ENCODE measurements at places on chromosomes 11 and 22. TPM values are rescaled to one million over a fixed set of nuclear protein-coding genes. Genes with fewer than 3 reads are reported as not detected.

GRCh38 chr11:1257916-1258315, 35.0 kb downstream of the MUC5B start:
- no peak overlapping the region for H3K4me3 ChIP-seq
- H3K4me1 ChIP-seq, result peaks cover 21% of the 10 kb centered on the region
- H3K27ac ChIP-seq, result no peak overlapping the region
- no peaks in the 10 kb centered on the region for H3K36me3 ChIP-seq
- no peaks in the 10 kb centered on the region for H3K27me3 ChIP-seq

DNA sequence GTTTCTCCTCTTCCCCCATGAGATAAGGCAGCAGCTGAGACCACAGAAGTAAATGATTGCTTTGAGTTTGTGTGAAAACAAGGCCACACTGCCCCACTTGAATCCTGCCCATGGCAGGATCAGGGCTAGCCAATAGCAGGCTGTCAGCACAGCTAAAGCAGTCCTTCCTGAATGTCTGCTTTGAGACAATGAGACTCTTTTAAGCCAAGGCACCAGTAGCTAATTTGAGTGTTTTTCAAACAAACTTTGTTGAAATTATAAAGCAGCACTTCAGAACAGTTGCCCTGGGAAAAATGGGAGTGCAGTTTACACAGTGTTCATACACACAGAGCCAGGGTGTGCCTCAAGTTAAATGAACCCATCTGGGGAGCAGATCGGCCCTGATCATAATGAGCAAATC, 103.5 kb upstream of the OR5AK2 start:
- peak overlapping the region; percentile 77 for H3K27ac ChIP-seq
- H3K4me3 ChIP-seq, result no peak overlapping the region
- peaks cover 10% of the 10 kb centered on the region for H3K4me1 ChIP-seq

- H3K4me1 ChIP-seq, result no peaks in the 10 kb centered on the region
- DNase-seq, result no peak
- H3K36me3 ChIP-seq, result no peaks in the 10 kb centered on the region
- H3K27me3 ChIP-seq, result peaks cover 62% of the 10 kb centered on the region
- no peak within 1 kb of the TSS for H3K4me3 ChIP-seq
These were observed at the start of gene KRTAP5-3 for GRCh38 chr11:1608363-1608762. KRTAP5-3 (minus strand) TSS chr11:1608463; CDS start chr11:1608385, 78 bp downstream.

Gene PKP3
- total RNA-seq, result 67.1 TPM

DNA sequence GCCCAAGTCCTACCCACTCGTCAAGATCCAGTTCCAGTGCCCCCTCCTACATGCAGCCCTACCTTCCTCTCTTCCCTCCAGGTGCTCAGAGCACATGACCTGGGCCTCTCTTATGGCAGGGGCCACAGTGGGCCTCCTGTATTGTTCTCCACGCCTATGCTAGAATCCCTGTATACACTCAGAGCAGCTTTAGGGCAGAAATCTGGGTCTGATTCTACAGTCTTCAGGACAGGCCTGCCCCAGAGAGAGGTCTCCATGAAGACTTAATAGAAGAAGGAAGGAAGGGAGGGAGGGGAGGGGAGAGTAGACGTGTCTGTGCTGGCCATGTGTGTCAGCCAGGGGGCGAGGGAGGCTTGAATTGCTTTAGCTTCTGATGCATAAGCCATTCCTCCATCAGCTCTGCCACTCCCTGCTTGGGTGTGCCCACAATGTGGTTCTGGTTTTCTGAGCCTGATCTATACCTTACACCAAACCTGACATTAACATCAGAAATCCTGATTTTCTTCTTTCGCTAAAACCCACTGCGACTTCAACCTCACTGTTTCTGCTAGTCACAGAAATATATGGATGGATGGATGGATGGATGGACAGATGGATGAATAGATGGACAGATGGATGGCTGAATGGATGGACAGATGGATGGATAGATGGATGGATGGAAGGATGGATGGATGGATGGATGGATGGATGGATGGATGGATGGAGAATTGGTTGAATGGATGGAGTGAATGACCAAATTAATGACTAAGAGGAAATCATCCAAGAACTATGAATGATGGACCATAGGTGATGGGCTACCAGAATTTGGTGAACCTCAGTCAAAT, 56.6 kb upstream of the PRDM11 start:
- H3K36me3 ChIP-seq, result no peaks in the 10 kb centered on the region
- peaks cover 35% of the 10 kb centered on the region for H3K4me1 ChIP-seq
- H3K4me3 ChIP-seq, result no peak overlapping the region

- DNase-seq, result no peak
- no peaks in the 10 kb centered on the region for H3K27me3 ChIP-seq
- H3K36me3 ChIP-seq, result peaks cover 76% of the 10 kb centered on the region
- no peak overlapping the region for H3K4me3 ChIP-seq
- H3K4me1 ChIP-seq, result no peaks in the 10 kb centered on the region
These were observed 4.9 kb downstream of the RGL4 start for GRCh38 chr22:23695571-23696325.

GRCh38 chr11:78192911-78193351, 4.2 kb downstream of the USP35 start:
- H3K4me1 ChIP-seq, result peaks cover 46% of the 10 kb centered on the region
- H3K36me3 ChIP-seq, result no peaks in the 10 kb centered on the region
- H3K27me3 ChIP-seq, result no peaks in the 10 kb centered on the region

DNA sequence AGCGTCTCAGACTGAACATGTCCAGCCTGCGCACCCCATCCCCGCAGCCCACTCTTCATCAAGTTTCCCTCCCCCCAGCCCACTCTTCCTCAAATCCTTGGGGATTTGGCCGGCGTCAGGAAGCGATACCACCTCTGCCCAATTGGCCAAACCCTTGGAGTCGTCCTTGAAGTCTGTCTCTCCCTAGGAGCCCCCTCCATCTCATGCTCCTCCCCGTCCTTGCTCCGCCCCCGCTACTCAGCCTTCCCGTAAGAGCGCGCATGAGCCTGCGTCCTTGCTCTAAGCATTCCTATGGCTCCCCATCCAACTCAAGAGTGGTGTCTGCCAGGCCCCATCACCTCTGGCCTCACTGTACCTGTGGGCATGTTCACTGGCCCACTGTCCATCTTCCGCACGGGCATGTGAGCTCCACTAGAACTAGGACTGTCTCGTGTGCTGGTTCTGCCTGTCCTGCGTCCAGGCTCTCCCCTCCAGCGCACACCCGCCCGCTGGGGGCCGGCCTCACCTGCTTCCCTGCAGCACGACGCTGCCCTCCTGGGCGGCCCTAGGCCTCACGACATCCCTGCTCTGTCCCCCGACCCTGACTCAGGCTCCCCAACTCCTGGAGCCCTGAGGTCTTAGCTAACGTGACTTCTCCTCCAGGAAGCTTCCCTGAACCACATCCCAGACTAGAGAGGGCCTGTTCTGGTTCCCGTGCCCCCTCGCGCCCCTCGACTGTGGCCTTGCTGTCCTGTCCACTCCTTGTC, 30.5 kb upstream of the TTLL12 start:
- H3K27me3 ChIP-seq, result no peaks in the 10 kb centered on the region
- H3K36me3 ChIP-seq, result no peaks in the 10 kb centered on the region
- no peak overlapping the region for H3K4me3 ChIP-seq
- DNase-seq, result no peak
- peaks cover 5% of the 10 kb centered on the region for H3K4me1 ChIP-seq
- no peak overlapping the region for H3K27ac ChIP-seq

Gene BATF2
- total RNA-seq, result 0.73 TPM

DNA sequence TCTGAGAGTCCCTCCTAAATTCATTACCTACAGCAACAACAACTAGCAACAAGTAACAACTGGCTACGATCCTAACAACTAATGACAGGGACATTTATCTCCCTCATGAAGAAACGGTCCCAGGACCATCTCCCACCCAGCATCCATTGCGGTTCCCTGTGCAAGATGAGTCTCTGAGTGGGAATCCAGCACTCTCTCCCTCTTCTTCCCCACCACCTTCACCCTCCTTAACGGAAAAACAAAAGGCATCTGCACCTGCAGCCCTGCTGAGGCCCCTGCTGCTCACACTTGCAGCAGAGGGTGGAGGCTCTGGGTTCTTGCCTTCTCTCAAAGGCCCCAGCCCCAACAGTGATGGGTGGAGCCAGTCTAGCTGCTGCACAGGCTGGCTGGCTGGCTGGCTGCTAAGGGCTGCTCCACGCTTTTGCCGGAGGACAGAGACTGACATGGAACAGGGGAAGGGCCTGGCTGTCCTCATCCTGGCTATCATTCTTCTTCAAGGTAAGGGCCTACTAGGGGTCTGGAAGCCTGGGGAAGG, at the start of gene CD3G:
Gene CD3G (plus strand): TSS at position 364 of the 535 bp plus-strand sequence. CDS start 80 bp downstream, at position 444.
- H3K27me3 ChIP-seq, result peaks cover 23% of the 10 kb centered on the region
- peak within 1 kb of the TSS; percentile 54 for H3K27ac ChIP-seq
- peak within 1 kb of the TSS; percentile 9 for H3K4me3 ChIP-seq
- H3K4me1 ChIP-seq, result no peaks in the 10 kb centered on the region
